Mucosa of descending colon (tissue), 3 donors: ENCODE measurements at places on chromosomes 4 and X. TPM values are rescaled to one million over a fixed set of nuclear protein-coding genes. Genes with fewer than 3 reads are reported as not detected.

SPANXN4 gene
- not detected for total RNA-seq

MAGEA2B gene
- not detected for total RNA-seq

HMX1 gene
- 0.19 TPM for total RNA-seq

SHISA3 gene
- 1.9 TPM for total RNA-seq
